ENCODE measurements at places on chromosomes 12 and 14.

DNA sequence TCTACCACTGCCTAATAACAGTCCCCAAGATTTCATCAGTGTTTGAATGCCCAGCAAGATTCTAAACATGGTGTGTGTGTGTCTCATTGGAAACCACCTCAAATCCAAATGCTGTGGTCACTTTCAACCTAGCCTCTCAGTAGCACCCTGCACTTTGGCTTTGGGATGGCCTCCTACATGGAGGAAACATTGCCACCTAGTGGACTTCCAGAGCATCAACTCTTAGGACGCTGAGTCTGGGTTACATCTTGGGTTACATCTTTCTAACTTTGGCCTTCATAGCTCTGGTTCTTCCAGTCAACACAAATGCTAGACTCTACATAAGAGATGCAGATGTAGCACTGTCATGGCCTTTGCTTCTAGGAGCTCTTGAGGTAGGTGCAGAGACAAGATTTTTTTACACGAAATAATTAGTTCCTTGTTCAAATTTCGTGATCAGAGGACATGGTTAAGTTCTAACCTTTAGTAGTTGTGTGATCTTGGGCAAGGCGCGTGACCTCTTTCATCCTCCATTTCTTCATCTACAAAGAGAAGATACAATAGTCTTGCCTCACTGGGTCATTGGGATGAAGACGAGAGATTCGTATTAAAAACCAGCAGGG is 113.5 kb upstream of the VASH1 start:
- DNase-seq = peak; percentile 11

DNA sequence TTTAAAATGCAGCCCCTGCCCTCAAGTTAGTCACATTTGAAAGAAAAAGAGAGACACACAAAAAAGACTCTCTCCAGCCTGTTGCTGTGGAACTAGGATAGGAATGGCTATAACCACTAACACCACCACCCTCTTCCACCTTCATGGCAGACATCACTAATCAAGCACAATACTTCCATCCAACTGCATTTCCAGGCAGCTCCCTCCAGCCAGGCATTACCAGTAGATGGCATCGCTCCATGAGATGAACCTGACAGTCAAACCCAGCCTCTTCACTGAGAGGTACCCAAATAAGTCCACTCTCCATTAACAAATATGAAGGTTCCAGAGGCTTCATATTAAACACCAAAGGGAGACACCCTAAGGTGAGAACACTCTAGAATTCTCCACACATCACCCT is 24.4 kb downstream of the SLC8B1 start:
- no peak for DNase-seq

DNA sequence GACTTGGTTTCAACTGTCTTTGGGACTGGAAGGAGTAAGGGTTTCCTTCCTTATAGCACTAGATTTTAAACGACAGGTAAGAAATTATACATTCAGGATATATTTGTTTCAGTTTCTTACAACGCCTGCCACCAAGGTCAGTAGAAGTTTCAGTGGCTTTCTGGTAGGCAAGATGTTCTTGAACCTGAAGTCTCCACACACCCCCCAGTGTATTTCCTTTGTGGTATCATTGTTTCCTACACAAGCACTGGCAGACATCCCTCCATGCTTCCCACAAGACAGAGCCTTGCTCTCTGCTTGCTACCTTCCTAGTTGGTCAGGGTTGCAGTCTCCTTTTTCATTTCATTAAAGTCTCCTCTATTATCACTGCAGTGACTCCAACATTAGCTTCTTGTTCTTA is 283.1 kb downstream of the FLRT2 start:
- DNase-seq = no peak

- no peak for DNase-seq
These were observed 75.9 kb downstream of the CCDC60 start for GRCh38 chr12:119410396-119410795.

- no peak for DNase-seq
These were observed 14.8 kb downstream of the MAPK1IP1L start for GRCh38 chr14:55066223-55066622.

- no peak for DNase-seq
These were observed 266.7 kb downstream of the ALG10 start for GRCh38 chr12:34288963-34289345.

DNA sequence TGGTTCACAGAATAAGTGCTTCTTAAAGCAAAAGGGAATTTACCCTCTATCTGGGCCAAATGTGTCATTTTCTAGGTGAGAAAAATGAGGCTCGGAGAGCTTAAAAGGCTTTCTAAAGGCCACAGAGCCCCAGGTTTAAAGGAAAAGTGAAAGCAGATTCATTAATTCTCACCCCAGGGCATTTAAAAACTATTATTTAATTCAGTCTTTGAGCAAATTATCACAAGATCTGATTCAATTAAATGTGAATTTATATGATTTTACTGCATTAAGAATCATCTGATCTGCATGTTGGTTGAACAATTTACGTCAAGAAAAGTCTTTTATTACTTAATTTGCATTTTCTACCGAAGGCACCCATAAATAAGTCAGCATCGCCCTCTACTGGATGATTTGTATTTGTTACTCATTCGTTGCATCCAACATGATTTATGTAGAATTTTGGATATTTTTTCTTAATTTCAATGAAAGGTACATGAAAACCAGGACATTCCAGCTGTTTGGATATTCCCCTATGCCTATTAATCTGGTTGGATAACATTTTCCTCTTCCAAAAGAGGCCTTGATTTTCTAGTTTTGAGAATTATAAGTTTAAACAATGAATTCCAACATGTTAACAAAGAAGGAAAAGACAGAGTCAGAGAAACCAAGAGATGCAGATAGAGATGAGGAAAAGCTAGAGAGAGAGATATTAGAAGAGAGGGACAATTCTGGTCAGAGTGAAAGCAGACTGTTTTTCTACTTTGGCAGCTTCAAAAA is 19.1 kb upstream of the DHRS7 start:
- DNase-seq = peak; percentile 65

GRCh38 chr12:89470741-89471509 is 53.7 kb downstream of the GALNT4 start:
- DNase-seq = peak; percentile 47

DNA sequence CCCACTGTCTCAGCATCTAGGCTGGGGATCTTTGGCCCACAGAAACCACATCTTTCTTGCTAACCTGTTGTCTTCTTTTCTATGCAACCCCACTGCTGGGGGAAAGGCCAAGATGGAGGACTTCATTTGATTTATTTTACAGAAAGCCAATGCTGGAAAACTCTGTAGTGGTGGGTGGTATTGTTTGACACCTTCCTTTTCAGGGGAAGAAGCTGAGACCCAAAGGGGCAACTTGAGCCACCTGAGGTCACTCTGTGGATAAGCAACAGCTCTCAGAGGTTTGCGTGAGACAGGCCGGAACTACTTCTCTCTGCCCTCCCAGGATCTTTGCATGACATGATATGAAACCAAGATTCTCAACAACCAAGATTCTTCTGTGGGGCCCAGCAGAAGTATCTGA is 645.2 kb downstream of the VRK1 start:
- no peak for DNase-seq

- no peak for DNase-seq
These were observed 136.8 kb downstream of the IGF1 start for GRCh38 chr12:102343361-102344121.

DNA sequence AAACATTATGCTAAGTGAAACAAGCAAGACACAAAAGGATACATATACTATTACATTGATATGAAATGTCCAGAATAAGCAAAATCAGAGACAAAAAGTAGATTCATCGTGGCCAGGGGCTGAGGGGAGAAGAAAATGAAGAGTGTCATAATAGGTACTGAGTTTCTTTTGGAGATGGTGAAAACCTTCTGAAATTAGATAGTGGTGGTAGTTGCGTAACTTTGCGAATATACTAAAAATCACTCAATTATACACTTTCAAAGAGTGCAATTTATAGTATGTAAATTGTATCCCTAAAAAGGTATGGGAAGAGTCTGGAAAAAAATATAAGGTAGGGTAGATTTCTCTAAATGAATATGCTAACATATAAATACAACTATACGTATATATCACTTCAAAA is 22.2 kb downstream of the KANSL2 start:
- DNase-seq = no peak

GRCh38 chr14:73223049-73223448 is 14.3 kb upstream of the PAPLN start:
- DNase-seq = no peak

GRCh38 chr12:108298761-108299275 is 40.3 kb downstream of the CMKLR1 start:
- DNase-seq = no peak

GRCh38 chr12:55670276-55670675 is 33.6 kb downstream of the OR10P1 start:
- DNase-seq = no peak

GRCh38 chr12:89098441-89099112 is 253.7 kb downstream of the DUSP6 start:
- no peak for DNase-seq

DNA sequence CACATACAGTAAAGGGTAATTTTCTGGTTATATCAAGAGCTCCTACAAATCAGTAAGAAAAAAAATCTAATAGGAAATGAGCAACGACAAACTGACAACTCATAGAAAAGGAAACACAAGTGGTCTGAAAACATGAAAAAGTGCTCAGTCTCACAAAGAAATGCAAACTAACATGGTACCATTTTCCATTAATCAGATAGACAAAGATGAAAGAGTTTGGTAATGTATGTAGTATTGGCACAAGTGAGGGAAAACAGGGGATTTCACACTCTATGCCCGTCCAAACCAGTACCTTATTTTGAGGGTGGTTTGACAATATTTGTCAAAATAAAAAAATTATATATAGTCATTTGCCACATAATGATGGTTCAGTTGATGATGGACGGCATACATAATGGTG is 13.2 kb downstream of the PTPN11 start:
- no peak for DNase-seq

DNA sequence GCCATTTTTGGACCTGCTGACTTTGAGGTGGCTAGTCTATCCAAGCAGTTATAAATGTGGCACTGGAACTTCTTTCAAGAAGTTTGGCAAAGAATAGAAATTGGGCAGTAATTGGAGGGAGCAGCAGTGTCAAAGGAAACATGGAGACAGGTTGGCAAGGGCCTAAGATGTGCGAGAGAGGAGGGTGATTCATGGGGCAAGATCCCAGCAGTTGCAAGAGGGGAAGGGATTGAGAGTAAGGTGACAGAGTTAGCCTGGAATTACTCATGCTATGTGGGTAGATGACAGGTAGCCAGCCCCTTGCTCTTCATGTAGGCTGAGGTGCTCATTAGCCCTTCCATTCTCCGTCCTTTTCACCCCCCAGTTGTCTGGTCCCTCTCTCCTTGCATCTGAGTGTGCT is 42.2 kb downstream of the FBXL14 start:
- DNase-seq = no peak

DNA sequence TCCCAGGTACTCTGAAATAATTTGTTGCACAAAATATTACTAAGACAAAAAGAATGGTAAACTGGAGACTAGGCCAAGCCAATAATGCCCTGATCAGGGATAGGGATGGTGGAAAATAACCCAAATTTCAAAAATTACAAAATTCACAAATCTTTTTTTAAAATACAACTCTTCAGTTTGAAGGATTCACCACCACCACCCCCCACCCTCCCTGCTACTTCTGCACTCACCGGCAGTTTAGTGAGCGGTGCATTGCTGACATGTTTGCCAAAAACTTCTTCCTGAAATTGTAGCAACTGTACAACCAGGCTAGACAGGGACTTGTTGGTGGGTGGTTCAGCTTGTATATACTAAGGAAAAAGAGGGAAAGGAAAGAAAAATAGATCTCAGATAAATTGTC is 2.3 kb downstream of the SMARCC2 start:
- no peak for DNase-seq

DNA sequence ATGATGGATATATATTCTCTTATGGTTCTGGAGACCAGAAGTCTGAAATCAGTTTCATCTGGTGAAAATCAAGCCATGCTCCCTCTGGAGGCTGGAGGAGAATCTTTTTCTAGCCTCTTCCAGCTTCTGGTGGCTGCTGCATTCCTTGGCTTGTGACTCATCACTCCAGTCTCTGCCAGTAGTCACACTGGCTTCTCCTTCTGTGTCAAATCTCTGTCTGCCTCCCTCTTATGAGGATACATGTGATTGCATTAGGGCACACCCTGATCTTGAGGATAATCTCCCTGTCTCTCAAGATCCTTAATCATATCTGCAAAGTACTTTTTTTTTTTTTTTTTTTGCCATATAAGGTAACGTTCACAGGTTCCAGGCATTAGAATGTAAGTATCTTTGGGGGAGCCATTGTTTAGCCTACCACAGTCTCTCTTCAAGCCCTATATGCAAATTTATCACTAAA is 17.7 kb downstream of the DNAL1 start:
- DNase-seq = no peak

Data from CD4-positive, alpha-beta T cell treated with Interleukin-6 at 100 ng/mL for 8 hours (primary cell).